NCI-H1694 (cell line): ENCODE measurements at places on chromosomes 7 and 10.

- DNase-seq = no peak
Measured at GRCh38 chr7:29146888-29147609, 712 bp upstream of the CPVL start.

- DNase-seq = no peak
Measured at GRCh38 chr10:114682532-114682931, 24.5 kb upstream of the ABLIM1 start.

DNA sequence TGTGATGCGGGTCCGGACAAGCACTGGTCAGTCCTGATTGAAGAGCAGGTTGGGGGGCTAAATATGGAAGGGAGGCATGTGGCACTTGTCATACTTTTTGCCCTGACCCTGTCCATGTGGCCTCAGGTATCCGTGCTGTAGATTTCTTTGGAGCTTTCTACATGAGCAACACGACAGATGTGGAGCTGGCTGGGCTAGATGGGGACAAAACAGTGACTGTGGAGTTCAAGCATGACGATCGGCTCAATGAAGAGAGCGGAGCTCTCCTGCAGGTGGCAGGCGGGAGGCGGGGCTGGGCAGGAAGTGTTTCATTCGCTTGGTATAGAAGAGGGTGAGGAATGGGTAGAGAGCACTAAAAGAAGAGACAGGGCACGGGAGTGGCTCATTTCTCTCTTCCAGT is 13.0 kb upstream of the CHCHD1 start:
- no peak for DNase-seq

- no peak for DNase-seq
Measured at GRCh38 chr7:2288503-2288902, 25.7 kb downstream of the SNX8 start.

- no peak for DNase-seq
Measured at GRCh38 chr10:80660736-80661135, 123.0 kb downstream of the SH2D4B start.

- DNase-seq = no peak
Measured at GRCh38 chr7:96198047-96198636, 123.8 kb downstream of the SLC25A13 start.

- DNase-seq = no peak
Measured at GRCh38 chr7:115133248-115133647, 211.4 kb downstream of the MDFIC start.

- DNase-seq = peak; percentile 38
Measured at GRCh38 chr10:35827783-35828182, 185.7 kb upstream of the FZD8 start.

DNA sequence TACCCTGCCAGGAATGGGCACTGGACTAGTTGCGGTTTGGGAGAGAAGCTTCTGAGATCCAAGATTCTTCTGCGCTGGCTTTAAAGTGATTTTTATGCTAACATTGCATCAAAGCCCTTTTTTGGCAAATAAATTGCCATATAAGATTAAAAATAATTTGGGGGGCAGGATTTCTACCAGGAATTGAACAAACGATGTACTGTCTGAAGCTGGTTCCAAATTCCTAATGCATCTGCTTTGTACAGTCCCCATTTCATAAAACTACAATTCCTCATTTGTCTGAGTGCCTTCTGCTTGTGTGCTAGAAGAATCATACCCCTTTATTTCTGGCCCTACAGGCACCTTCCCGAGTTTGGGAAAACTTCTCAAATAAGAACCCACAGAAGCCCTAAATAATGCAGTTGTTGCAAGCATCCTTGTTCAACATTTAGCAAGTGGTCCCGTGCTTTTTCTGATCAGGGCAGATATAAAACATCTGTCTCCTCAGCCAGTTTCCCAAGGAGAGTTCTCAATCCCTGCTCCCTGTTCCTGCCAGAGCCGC is 349.7 kb downstream of the PTEN start:
- no peak for DNase-seq

GRCh38 chr7:121961089-121961867 is 88.3 kb downstream of the PTPRZ1 start:
- DNase-seq = no peak

DNA sequence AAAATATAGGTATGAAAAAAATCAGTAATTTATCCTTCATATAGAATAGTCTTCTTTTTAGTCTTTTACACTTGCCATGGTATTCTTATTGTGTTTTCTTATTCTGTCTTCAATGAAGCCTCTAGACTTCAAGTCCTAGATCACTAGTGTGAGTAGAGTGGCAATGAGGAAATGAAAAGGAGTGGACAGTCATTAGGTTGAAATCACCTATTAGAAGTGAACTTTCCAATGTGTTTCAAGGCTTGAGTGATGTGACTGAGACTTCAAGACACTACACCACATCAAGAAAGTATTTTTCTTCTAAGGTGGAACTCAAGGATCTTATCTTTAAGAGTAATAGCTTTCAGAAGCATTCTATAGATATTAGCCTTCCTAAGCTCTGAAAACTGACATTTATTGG is 357.8 kb upstream of the MBL2 start:
- DNase-seq = no peak

DNA sequence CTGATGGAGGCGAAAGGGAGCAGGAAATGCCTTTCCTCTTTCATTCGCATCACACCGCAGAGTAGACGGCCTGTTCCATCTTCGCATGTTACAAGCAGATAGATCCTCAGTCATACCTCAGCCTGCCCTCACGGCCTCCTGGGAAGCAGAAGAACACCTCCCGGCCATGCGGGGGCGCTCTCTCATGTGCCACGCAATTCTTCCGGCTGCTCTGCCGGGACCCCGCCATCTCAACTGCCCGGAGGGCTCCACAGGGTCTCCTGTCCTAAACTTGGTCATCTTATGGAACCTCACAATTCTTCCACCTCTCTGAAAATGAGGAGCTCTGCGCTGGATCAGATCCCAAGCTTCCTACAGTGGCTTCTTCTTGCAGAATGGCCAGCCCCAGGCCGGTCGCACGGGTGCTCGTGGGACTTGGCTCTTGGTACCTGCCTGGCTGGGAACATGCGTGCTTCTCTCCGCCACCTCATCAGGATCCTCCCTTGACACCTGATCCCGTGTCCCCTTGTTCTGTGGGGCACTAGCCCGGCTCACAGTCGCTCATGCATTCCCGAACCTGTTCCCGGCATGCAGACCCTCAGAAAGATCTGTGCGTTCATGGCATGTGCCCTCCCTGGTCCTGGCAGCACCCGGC is 262.8 kb upstream of the SHH start:
- DNase-seq = no peak

- no peak for DNase-seq
Measured at GRCh38 chr10:75334720-75335119, 66.8 kb downstream of the ZNF503 start.

DNA sequence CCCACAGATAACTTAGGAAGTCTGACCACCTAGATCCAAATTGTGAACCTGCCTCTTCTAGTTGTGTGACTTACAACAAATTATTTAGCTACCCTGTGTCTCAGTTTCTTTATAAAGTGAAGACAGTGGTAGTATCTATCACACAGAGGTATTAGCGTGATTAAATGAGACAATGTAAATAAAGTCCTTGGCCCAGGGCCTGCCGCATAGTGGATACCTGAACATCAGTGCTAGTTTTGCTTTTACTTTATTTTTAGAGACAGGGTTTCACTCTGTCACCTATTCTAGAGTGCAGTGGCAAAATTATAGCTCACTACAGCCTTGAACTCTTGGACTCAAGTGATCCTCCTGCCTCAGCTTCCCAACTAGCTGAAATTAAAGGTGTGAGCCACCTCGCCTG is 177.1 kb downstream of the CDK14 start:
- no peak for DNase-seq

- DNase-seq = no peak
Measured at GRCh38 chr7:14687241-14687640, 215.3 kb downstream of the DGKB start.

GRCh38 chr10:35386594-35387174 is 50.4 kb downstream of the CCNY start:
- DNase-seq = no peak

DNA sequence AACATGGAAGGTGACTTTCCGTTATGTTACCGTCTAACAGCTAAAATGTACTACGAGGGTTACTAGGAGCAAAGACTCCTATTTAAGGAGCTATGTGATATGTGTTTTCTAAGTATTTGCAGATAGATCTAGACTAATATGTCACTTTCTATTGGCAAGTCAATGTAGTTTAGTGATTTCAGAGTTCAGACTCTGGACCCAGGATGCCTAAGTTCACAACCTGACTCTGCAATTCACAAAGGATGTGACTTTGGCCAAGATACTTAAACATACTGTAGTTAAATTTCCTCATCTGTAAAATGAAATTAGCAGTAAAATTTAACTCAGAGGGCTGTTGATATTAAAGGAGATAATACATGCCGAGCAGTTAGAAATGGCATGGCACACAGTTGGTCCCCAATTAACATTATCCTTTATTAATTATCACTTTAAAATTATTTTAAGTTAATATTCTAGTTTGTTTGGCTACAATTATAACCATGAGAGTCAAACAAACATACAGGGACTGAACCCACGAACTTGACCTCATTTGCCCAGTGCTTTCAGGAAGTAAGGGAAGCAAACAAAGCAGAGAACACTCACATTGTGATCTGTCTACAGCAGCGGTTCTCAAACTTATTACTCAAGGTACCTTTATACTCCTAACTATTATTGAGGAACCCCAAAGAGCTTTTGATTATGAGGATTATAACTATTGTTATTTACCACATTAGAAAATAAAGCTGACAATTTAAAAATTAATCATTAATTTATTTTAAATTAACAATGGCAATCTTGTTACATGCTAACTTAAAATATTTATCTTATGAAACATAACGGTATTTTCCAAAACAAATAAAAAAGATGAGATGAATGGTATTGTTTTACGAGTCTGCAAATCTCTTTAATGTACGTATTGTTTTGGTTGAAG is 94.4 kb downstream of the ANK3 start:
- DNase-seq = no peak

DNA sequence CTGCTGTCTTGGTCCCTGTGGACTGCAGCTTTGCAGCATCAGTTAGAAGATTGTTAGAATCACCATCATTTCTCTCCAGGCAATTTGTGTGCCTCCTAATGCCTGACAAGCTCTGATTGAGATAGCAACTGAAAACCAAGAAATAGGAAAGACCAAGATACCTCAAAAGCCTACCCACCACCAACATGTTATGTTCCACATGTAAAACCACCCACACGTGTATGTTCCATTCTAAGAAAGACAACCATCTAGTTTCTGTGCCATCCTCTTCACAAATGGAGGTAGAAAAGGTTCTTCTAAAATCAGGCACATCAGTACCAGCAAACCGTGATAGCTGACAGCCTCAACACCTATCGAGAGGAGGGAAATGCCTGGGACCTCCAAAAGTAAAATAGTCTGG is 46.9 kb downstream of the TASOR2 start:
- DNase-seq = no peak

- DNase-seq = no peak
Measured at GRCh38 chr10:110324805-110325280, 20.1 kb upstream of the SMNDC1 start.

DNA sequence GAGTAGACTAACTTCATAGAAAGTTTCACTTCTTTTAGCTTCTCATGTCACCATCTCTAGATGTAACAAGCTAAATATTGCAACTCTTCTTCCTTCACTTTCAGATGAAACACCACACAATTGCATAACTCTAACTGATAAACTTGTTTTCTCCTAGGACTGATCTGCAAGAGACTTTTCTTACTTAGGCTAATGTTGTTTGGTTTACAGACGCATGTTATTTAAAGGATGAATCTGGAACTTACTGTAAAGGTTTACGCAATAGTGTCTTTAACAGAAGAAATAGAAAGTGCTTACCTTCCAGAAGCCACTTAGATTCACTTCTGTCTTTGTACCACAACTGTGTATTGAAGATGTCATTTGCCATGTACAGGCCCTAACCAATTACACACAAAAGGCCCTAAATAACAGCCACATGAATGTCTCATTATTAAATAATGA is 22.1 kb upstream of the ZC3HAV1 start:
- DNase-seq = no peak

GRCh38 chr10:5549462-5550249 is 24.9 kb downstream of the CALML3 start:
- DNase-seq = no peak

DNA sequence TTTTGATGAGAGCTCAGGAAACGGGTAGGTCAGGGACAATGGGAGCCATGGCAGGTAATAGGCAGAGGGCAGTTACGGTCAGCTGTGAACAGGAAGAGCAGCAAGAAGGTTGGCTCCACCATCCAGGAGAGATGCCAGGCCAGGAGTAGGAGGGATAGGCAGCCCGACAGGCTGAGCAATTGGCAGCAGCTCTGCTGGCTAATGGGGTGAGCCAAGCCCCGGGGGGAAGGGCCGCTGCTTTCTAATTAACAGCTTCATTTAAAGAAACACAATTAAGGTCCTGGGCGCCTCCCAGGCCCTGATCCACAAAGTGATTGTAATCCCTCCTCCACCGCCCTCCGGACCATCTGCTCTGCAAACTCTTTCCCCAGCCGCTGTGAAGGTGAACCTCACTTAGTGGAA is 23.7 kb downstream of the SH2B2 start:
- DNase-seq = peak; percentile 92

DNA sequence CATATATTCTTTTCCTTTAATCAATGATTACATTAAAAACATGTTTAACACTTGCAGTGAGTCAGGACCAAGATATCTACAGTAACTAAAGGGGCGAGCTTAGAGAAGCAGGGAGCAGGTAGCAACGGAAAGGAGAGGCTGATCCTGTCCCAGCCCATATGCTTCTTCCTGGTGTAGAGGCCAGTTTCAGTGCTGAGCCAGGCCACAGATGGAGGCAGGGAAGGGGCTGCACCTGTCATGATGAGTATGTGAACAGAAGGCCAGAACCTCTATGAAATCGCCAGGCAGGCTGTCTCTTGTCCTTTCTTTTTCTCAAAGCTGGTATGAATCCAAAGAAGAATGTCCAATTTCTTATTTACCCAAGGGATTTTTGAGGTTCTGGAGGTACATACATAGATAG is 16.3 kb downstream of the REEP3 start:
- DNase-seq = peak; percentile 83

DNA sequence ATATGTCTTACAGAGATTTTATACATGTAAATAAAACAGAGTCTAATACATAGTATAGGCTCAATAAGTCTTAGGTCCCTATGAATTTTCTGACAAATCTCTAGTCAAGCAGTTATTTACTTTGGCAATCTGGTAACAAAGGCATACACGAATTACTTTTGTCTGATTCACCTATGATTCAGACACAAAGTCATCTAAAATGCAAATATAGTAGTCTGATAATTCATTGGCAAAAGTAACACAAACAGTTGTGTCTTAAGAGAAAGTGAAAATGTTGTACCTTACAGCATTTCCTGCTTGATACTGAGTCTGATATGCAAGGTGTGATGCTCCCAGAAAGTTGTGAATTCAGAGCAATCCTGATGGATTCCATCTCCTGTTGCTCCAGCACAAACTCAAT is 209.4 kb upstream of the PRSS1 start:
- DNase-seq = no peak

GRCh38 chr10:60757420-60757895 is 20.8 kb upstream of the CDK1 start:
- DNase-seq = no peak
